ENCODE measurements at places on chromosomes 13 and 19. TPM values are rescaled to one million over a fixed set of nuclear protein-coding genes. Genes with fewer than 3 reads are reported as not detected.
A peak's percentile ranks its signal among the peaks of the same experiment; 100 is the strongest.

The PSG6 gene
- not detected for polyA plus RNA-seq

The FGF21 gene
- polyA plus RNA-seq = 0.78 TPM

The ZNF440 gene
- 2.5 TPM for polyA plus RNA-seq

The ZNF880 gene
- 57.4 TPM for polyA plus RNA-seq

The OR7A5 gene
- not detected for polyA plus RNA-seq

The CALR3 gene
- 0.42 TPM for polyA plus RNA-seq

The LHB gene
- not detected for polyA plus RNA-seq

The ZNF415 gene
- 9.2 TPM for polyA plus RNA-seq

The APOC4 gene
- not detected for polyA plus RNA-seq

DNA sequence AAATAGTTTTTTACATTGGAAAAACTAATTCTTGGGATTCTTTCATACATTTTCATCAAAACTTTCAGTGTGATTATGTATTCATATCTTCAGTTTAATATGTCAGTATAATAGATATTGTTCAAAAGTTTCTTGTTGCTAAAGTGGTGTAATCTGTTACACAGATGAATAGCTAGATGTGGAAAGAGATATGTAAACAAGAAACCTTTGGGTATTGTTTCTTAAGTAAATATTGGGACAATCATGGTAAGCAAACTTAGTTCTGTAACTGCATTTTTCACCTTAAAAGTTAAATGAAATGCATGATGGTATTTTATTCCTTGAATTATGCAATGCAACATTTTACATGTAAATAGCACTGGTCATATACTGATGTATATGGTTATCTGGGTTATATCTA, 12.2 kb downstream of the ABHD13 start:
- DNase-seq = no peak

DNA sequence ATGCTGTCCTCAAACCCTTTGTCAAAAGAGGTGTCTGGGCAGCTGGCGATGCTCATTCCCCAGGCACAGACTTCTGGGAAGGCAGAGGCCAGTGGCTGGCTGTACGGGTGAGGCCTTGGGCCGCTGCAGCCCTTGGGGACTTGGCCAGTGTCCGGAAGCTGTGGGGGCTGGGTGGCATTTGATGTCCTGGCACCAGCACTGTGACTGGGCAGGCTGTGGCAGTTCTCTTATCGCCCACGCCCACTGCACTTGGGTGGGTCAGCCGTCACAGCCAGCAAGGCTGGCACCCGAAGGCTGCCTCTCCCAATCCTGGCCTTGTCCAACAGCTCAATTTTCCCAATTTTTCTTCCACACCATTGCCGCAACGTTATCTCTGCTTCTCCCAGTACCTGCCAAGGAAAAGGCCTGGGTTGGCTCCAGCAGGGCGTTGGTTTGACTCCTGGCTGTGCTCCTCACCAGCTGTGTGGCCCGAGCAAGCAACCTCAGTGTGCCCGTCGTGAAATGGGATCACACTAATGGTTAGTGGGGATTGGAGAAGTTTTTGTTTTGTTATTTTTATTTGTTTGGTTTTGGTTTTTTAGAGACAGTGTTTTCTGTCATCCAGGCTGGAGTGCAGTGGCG, 12.7 kb upstream of the SLC44A2 start:
- no peak for DNase-seq

GRCh38 chr13:29077051-29077813, 257.1 kb downstream of the MTUS2 start:
- no peak for DNase-seq

GRCh38 chr13:20306039-20306438, 73.9 kb upstream of the GJB6 start:
- no peak for DNase-seq

- DNase-seq = no peak
Measured at GRCh38 chr19:38650911-38651584, 3.6 kb downstream of the ACTN4 start.

GRCh38 chr19:10343495-10343894, 4.1 kb upstream of the ICAM3 start:
- no peak for DNase-seq

DNA sequence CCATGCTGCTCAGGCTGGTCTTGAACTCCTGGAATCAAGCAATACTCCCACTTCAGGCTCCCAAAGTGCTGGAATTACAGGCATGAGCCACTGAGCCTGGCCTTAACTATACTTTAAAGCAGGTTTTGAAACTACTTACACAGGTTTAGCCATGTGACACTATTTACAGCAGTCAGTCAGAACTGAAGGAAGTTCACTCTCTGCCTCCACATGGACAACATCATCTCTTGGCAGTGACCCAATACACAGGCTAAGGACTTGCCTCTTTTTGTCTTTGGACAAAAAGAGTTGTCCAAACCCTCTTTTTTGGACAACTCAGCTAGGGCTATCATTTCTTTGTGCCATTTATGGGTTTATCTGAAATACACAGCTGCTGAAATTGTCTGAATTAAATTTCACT, 89.0 kb upstream of the CLDN10 start:
- DNase-seq = no peak

- DNase-seq = peak; percentile 60
Measured at GRCh38 chr19:17831419-17831888, 10.1 kb upstream of the INSL3 start.

DNA sequence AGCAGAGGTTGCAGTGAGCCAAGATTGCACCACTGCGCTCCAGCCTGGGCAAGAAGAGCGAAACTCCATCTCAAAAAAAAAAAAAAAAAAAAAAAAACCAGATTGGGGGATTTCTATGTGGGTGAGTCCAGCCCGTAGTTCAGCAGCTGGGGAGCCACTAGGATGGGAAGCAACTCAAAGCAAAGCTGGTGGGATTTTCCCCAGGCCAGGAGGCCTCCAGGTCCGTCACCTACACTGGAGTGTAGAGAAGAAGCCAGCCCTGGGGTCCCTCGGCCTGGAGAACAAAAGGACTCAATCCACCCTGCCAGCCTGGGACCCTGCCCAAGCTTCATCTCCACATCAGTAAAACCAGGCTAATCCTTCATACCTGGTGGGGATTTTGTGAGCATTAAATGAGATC, 121.3 kb upstream of the CACNA1A start:
- DNase-seq = no peak
